Cardiac septum (tissue), 1 donor: ENCODE measurements at places on chromosomes 2 and 18. TPM values are rescaled to one million over a fixed set of nuclear protein-coding genes. Genes with fewer than 3 reads are reported as not detected.

DNA sequence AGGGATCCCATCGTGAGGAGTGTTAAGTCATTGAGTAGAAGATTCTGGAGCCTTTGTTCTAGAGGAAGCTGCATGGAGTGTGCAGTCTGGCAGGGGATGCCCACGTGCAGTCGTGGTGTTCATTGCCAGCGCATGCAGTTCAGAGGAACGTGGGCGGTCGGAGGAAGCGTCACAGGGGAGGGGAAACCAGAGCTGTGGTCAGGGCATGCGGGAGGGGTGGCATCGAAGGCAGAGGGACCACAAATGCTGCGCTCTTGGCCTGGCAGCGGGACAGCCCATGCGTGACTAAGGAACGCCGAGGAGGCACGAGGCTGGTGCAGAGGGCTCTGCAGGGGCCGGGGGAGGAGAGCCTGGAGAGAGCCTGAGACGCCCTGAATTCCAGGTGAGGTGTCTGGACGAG is 141.1 kb downstream of the KLHL29 start:
- DNase-seq, result no peak

DNA sequence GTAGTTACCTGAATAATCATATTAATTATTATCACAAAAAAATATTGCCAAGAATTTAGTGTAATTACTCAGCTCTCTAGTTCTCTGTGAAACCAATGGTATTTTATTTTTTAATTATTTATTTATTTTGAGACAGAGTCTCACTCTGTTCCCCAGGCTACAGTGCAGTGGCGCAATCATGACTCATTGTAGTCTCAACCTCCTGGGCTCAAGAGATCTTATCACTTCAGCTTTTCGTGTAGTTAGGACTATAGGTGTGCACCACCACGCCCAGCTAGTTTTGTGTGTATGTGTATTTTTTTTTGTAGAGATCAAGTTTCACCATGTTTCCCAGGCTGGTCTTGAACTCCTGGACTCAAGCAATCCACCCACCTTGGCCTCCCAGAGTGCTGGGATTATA is 440.4 kb upstream of the CDH20 start:
- DNase-seq, result no peak

DNA sequence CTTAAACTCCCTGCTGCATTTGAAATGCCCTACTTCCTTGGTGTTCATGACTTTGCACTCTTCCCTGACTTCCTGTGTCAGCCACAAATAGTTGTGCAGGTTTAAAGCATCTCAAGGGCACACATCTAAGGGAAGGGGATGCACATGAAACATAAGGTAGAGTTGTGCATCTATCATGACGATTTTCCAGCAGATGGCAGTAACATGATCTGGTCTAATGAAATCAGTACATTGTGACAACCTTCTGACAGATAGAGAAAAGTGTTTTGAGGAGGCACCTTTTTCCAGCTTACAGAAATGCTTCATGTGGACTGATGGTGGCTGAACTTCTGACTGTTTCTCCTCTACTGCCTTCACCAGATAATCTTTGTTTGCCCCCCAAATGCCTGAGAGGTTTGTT is 238.9 kb downstream of the XIRP2 start:
- DNase-seq, result no peak

- DNase-seq, result no peak
Observed at GRCh38 chr2:107466241-107466640, 360.5 kb upstream of the RGPD4 start.

- no peak for DNase-seq
Observed at GRCh38 chr2:230475143-230475542, 59.1 kb downstream of the SP100 start.

GRCh38 chr2:224944707-224945547 is 97.3 kb downstream of the DOCK10 start:
- DNase-seq, result no peak

DNA sequence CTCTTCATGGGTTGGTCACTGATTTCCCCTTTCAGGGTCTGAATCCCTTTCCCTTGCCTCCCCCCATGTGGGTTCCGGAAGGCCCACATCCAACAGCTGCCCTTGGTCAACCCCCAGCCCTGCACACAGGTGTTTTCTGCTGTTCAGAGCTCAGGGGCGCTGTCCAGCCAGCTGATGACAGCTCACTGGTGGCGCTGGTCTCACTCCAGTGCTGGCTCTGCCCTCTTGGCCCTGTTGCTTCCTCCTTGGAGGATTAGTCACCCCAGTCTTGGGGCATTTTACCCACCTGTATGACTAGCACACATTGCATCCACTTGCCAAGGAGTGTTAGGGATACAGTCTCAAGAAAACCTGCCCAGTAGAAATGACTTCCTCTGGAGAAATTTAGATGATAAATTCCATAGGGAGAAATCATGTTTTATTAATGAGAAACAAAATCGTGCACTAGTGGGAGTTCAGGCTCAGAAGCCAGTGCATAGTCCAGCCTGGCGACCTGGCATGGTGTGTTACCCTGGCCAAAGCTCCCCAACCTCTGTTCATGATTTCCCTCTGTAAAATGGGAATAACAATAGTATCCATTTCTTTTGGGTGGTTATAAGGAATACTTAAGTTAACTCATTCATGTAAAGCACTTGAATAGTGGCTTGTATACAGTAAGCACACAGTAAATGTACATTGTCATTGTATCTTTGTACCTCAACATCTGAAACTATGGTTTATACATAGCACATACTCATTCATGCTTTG is 21.6 kb downstream of the CRIM1 start:
- DNase-seq, result no peak

DNA sequence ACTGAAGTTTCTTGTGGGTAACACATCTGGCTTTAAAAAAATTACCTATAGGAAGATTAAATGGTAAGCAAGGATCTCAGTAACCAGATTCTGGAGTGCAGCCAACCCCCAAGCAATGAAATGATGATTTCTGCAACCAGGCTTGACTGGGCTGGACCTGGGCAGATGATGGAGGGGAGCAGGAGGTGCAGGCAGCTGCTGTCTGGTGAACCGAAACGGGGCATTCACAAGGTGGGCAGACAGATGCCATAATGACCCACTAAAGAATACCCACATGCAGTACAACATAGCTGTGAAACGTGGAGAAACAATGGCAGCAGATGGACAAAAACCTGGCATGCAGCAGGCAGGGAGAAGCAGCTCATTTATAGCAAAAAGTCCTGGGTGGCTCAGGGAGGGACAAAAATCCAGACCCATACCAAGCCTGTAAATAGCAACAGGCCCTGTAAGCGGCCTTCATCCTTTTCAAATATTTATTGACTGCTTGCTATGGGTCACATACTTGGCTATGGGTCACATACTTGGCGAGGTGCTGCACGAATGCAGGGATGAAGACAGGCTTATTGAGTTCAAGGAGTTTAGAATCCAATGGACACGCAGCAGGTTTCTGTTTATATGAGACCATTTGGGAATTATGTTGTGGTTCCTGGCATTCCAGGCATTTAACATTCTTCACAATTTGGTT is 244.7 kb downstream of the HRH4 start:
- no peak for DNase-seq

DNA sequence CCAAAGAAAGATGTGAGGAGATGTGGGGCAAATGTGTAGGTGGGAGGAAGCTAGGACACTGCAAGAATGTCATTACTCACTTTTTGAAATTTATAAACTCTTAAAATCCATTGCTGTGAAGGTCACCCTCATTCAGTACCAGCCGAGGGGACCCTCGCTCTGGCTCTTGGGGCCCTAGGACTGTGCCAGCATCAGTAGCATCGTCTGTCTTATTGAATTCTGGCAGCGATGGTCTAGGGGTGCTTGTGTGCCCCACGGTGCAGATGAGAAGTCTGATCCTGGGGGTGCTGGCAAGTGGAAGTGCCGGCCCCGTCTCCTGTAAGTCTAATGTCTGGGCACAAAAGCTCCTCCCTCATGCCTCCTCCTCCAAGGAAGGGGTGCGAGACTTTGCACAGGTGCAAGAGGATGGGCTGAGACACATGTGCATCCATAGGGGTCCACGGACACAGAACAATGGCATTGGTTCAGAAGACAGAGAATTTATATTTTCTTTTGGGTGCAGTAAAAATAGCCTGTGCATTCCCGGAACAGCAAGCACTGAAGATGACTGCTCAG is 266.7 kb upstream of the HDAC4 start:
- DNase-seq, result no peak

- no peak for DNase-seq
Observed at GRCh38 chr18:53861185-53861584, 363.3 kb downstream of the MBD2 start.

Gene KRTCAP3
- not detected for total RNA-seq
